Right lung (tissue), 10 donors: ENCODE measurements at places on chromosomes 7 and 10. TPM values are rescaled to one million over a fixed set of nuclear protein-coding genes. Genes with fewer than 3 reads are reported as not detected.

DNA sequence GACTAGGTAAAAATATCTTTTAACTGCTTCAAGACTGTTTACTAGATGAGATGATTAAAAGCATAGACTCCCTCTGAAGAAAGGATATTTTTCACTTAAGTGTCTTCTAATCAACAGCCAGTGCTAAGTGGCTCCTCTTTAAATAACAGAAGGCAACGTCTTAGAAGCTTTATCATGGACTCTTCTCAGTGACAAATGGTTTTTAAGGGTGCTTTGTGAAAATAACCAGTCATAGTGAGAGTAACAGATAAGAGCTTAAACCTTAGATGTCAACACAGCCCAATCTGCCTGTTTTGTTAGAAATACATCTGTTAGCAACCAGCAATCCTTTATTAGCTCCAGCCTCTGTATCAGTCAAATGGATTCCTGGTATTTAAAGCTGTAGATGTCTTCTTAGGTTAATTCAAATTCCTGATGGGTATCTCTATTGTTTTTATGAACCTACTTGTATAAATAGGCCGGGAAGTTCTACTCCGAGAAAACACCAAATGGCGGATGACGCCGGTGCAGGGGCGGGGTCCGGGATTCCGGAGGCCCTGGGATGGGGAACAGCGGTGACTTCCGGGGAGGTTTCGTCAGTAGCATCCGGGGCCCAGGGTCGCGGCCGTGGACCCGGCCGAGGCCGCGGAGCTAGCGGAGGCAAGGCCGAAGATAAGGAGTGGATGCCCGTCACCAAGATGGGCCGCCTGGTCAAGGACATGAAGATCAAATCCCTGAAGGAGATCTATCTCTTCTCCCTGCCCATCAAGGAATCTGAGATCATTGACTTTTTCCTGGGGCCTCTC lies 285.4 kb downstream of the GPR37 start:
- no peak for DNase-seq

- DNase-seq, result no peak
Observed at GRCh38 chr7:55252386-55252785, 112.8 kb upstream of the LANCL2 start.

- no peak for DNase-seq
Observed at GRCh38 chr7:69208848-69209247, 389.4 kb upstream of the AUTS2 start.

DNA sequence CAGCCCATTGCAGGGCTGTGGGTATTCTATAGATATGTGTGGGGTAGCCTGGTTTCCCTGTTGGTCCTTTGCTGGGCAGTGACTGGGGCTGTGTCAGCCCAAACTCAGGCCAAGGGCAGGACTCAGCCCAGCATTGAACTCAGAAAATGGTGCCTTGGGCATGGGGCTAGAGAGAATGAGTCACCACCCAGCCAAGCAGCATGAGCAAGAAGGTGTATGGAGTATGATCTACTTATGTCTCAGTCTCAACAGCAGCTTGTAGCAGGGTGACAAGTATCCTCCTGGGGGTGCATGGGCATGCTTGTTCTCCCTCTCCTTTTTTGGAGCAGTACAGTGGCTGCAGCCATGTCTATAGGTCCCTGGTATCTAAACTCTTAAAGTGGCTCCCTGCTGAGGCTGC lies 32.0 kb downstream of the STK31 start:
- no peak for DNase-seq

DNA sequence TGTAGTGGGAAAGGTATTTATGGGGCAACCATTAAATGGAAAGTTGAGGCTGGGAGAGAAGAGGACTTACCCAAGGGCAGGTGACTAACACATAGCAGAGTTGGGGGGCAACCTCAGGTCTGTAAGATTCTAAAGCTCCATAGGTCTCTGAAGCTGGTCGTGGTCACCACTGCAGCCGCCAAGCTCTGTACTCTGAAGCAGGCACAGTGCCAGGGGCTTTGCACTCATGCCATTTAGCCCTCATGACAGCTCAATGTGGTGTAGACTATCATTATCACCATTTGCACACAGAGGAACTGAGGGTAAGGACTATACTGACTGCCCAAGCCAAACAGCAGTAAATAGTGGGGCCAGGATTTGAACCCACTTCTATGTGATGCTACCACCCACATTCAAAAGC lies 32.5 kb upstream of the TMEM273 start:
- DNase-seq, result no peak

DNA sequence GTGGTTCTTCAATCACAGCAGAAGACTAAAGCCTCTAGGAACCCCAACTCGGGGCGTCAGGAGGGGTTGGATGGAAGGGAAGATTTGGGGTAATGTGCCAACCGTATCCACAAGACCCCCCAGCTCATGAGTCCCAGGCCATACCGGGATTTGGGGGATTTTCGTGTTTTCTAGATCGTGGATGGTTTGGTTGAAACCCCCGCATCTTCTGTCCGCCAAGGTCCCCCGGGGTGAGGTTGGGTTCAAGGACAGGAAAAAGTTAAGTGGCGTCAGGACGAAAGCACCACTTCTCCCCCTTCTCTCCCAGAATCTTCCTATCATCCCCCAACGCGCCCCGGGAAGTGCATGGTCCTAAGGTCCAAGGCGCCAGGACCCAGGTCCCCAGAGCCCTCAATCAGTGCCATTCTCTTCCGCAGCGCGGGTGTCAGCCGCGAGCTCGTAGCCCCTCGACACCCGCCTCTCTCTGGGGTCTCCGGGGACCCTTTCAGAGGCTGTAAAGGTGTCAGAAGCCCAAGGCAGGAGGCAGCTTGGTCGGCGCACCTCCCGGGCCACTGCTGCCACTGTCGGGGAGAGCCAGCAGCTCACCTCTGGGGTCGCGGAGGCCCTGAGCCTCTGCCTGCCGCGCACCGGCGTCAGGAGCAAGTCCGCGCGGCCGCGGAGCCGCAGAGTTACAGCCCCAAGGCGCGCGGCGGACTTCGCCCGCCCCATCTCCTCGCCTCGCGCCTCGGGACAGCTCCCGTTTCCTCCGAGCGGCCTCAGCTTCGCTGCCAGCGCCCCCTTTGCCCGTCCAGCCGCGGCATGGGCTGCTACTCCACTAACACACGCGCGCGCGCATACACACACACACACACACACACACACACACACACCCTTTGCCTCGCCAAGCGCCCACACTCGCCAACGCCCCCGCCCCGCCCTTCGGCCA lies 1.5 kb downstream of the MKX start:
- peak; percentile 40 for DNase-seq

DNA sequence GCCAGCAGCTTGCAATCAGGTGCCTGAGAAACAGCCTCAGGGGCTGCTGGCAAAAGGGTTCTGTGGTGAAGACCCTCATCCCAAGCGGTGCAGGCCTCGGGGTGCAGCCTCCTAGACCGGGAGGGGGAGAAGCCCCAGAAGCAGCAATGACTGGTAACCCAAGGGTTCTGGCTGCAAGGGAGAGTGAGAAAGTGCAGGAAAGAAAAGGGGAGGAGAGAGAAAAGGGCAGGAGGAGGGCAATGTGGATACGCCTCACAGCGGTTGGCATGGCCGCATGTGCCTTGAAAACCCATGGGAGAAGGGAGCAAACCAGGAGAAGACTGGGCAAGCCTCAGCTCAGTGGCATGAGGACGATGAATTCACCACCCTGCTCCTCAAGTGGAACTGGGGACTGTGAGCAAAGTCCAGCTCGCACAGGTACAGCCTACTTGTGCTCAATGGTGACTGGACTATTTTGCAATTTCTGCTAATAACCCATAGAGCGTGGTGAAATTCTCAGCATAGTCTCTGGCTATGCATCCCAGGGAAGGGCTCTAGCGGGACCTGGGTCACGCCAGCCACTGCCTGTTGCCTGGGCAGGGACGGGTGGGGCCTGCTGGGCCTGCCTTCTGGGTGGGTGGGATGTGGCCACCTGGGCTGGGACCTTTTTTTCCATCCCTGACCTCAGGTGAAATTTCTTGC lies 6.2 kb downstream of the CLRN3 start:
- DNase-seq, result no peak

GRCh38 chr10:6711408-6711841 lies 131.3 kb upstream of the PRKCQ start:
- DNase-seq, result no peak

- no peak for DNase-seq
Observed at GRCh38 chr10:29492774-29493173, 142.0 kb downstream of the SVIL start.

- DNase-seq, result no peak
Observed at GRCh38 chr10:118220346-118220850, 121.7 kb downstream of the FAM204A start.

DNA sequence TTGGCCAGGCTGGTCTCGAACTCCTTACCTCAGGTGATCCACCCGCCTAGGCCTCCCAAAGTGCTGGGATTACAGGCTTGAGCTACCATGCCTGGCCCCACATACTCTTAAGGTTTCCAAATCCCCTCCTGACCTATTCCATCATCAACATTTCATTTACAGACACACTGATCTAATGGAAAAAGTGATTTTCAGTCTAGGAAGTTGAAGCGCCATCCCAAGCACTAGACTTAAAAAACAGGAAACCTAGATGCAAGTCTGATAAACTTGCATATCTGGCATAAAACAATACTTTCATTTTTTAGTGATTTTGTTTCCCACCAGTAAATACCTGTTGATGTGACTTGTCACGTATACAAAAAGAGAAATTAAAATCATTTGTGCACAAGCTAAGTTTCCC lies 44.0 kb downstream of the DNMBP start:
- DNase-seq, result no peak

- DNase-seq, result no peak
Observed at GRCh38 chr10:6563731-6564130, 16.3 kb downstream of the PRKCQ start.

DNA sequence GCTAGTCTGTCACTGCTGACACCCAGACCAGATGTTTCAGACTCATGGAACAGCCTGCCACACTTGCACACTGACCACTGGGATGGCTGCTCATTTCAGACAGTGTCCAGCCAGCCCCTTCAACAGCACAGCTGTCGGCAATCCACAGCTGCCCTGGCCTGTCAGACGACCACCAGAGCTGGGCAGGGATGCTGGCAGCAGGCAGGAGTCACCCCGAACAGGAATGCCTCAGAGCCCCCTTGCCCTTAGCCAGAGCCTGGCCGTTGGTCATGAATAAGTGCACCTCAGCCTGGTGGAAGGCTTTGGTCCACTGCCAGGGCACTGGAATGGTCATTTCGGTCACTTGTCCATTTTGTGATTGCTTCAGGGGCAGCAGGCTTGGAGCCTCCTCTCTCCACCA lies 149.6 kb upstream of the TCERG1L start:
- DNase-seq, result no peak

DNA sequence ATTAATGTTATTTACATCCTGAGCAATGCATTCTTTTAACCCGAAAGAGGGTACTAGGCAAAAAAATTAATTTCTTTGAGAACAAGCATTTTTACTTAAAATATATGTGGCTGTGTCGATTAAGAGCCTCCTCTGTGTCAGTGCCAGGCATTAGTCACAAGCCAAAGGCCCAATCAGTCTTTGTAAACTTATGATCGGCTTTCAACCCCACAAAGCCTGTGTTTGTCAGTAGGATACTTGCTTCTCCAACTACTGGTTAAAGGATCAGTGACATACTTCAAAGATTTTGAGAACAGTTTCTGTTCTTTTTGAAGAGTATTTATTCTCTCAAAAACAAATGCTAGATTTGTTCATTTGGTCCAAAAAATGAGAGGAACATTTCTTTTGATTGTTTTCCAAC lies 159.3 kb downstream of the NRCAM start:
- DNase-seq, result no peak

- no peak for DNase-seq
Observed at GRCh38 chr10:100020886-100021253, 11.1 kb upstream of the DNMBP start.

DNA sequence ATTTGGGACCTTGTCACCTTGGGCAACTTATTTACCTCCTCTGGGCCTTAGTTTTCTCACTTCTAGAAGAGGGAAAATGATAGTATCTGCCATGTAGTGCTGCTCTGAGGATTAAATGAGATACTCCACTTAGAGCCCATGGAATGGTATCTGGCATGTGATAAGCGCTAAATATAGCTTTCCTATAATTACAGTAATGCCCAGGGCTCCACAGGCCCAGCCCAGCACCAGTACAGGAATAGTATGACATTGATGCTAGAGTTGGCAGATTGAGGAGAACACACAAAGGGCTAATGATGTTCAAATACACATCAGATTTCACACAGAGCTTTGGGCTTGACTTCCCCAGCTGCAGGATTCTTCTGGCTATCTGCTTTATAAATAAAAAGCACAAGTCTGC lies 34.9 kb downstream of the FAS start:
- DNase-seq, result no peak

- peak; percentile 27 for DNase-seq
Observed at GRCh38 chr7:83655951-83656556, 7.1 kb upstream of the SEMA3E start.

DNA sequence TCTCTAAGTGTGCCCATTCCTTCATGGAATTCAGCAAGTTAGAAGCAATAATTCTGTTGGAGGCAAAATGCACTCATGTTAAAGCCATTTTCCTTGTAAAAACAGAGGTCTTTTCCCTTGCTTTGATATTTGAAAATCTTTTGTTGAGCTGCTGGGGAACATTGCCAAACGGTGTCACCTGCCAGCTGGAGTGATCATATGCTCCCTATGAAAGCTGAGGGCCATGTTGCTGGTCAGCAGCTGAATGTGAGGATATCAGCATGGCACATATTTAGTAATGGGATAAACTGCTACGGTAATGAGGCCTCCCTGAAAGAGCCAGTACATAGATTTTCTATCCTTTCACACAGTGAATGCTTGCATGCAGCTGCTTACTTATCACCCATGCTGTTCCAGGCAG lies 224.3 kb downstream of the THSD7A start:
- DNase-seq, result no peak

Gene STEAP4
- polyA plus RNA-seq, result 9.2 TPM

Gene MAGI2
- 5.3 TPM for polyA plus RNA-seq

Gene TUBB8
- 0.76 TPM for polyA plus RNA-seq

Gene CXCL12
- polyA plus RNA-seq, result 169 TPM

Gene CPA2
- polyA plus RNA-seq, result 0.44 TPM

Gene CFAP46
- 5.2 TPM for polyA plus RNA-seq

Gene FAM180A
- polyA plus RNA-seq, result 0.21 TPM
